ENCODE measurements at places on chromosomes 3 and 15.

- DNase-seq, result no peak
Measured at GRCh38 chr3:174548841-174549623, 310.1 kb upstream of the NAALADL2 start.

DNA sequence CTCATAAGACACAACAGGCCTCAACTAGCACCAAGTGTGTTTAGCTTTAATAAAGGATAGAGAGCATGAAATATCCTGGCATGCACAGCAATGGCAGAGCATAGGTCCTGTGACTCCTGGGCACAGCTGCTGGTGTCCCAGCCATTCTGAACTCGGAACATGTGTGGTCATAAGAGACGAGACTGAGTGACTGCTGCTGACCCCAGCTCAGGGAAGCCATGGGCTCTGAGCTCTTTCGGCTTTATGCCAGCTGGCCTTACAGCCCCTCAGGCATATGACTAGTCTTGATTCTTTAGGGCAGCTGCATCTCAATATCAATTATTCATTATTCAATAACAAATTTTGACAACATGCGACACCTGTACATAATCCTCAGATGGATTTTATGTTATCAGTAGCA, 62.4 kb upstream of the TOPAZ1 start:
- no peak for DNase-seq

- DNase-seq, result no peak
Measured at GRCh38 chr3:101268141-101268540, 52.2 kb downstream of the IMPG2 start.

DNA sequence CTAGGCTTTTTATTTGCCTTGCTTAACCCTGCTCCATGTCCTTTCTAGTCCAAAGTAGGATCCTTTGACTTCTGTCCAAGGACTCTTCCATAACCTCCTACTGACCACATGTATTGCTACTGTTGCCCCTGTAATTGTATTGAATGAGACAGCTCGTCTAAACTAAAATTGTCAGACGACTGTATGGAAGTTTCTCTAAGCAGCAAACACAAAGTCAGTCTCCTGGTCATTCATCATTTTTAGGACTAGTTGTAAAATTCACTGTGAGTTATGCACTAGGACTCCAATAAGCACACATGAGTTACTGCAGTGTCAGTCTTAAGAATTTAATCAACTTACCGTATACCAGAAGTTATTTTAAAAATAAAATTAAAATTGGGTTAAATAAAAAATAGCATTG, 32.8 kb downstream of the SLTM start:
- DNase-seq, result no peak

- no peak for DNase-seq
Measured at GRCh38 chr15:42182328-42182886, 25.7 kb downstream of the VPS39 start.

DNA sequence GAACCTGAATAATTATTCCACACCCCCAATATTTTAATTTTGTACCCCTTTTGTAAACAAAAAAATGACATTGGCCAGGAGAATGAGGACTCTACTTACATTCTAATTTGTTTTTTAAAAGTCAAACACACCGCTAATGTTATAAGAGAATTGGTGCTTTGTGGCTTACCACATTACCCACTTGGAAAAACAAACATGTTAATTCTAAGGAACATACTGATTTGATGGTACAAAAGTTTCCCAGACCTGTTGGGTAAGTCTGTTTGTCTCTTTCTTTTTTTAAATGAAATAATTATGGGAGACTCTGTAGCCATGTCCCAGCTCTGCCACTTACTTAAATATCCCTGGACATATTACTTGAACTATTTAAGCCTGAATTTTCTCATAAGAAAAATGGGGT, 352.5 kb upstream of the C2CD4B start:
- no peak for DNase-seq

- no peak for DNase-seq
Measured at GRCh38 chr15:31271224-31271635, 55.4 kb upstream of the KLF13 start.

GRCh38 chr3:133773732-133774131, 27.5 kb downstream of the TF start:
- no peak for DNase-seq

DNA sequence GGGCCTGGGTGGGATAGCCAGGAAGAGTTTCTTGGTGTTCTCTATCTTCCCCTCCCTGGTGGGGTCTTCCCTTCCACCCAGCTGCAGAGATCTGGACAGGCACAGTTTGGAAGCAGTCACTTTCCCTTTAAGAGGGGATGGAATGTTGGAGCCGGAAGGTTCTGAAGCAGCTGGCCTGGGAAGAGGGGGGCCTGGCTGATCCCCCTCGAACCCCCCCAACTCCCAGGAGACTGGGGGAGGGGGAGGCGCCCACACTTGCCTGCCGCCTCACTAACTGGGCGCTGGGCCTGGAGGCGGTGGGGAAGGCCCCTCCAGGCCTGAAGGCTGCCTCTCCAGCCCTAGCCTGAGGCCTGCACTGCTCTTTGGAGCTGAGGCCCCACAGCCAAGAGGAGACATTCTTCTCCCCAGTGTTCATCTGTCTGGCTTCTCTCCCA, 1.4 kb downstream of the DVL3 start:
- no peak for DNase-seq

GRCh38 chr3:13016083-13016720, 57.0 kb downstream of the IQSEC1 start:
- no peak for DNase-seq

DNA sequence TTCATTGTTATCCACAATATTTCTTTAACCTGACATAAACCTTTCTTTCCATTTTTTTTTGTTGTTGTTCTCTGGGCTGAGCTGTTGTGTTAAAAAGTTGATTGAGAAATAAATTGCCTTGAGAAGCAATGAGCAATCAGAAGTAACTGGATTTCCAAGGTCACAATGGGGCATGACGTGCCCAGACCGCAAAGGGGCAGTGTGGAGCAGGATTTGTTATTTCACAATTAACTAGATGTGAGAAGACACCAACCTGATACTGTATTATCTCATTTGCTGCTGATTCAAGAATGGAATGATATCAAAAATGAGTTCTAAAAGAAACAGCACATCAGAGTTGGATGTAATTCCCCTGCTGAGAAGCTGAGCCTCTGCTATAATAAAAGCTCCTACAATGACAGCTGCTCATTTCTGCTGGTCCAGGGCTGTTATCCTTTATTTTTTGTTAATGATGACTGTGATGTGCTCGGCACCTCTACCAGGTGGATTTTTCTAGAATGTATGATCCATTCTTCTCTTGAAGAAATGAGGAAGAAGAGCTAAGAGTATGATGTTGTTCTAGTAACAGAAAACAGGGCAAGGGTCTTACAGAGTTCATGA, 28.1 kb downstream of the CPNE4 start:
- peak; percentile 5 for DNase-seq

GRCh38 chr3:188322135-188322887, 168.4 kb downstream of the LPP start:
- no peak for DNase-seq

- DNase-seq, result no peak
Measured at GRCh38 chr3:113783463-113783862, 36.6 kb downstream of the ATP6V1A start.

GRCh38 chr3:170974872-170975271, 51.6 kb downstream of the SLC2A2 start:
- DNase-seq, result no peak
